ENCODE measurements at places on chromosomes 7 and 10. TPM values are rescaled to one million over a fixed set of nuclear protein-coding genes. Genes with fewer than 3 reads are reported as not detected.

Gene CCDC7
- total RNA-seq, result 8.9 TPM

DNA sequence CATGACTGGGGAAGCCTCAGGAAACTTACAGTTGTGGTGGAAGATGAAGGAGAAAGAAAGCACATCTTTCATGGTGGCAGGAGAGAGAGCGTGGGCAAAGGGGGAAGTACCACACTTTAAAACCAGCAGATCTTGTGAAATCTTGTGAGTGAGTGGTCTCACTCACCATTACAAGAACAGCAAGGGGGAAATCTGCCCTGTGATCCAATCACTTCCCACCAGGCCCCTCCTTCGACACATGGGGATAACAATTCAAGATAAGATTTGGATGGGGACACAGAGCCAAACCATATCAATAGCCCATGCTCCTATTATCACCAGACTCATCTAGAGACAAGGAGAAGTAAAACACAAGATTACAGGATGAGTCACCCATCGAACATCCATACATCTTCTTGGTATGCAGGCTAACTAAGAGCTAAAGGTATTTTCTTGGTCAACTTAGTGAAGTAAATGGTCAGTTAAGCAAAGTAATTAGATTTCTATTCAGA lies 55.3 kb upstream of the YAE1 start:
- peaks cover 20% of the 10 kb centered on the region for H3K4me1 ChIP-seq
- no peak overlapping the region for H3K4me3 ChIP-seq
- H3K27me3 ChIP-seq, result peaks cover 3% of the 10 kb centered on the region
- no peaks in the 10 kb centered on the region for H3K36me3 ChIP-seq
- peak; percentile 45 for DNase-seq
- H3K27ac ChIP-seq, result no peak overlapping the region

GRCh38 chr10:120475844-120476791 lies 19.1 kb downstream of the PLPP4 start:
- no peak for DNase-seq
- H3K27me3 ChIP-seq, result no peaks in the 10 kb centered on the region
- no peaks in the 10 kb centered on the region for H3K4me1 ChIP-seq
- no peak overlapping the region for H3K27ac ChIP-seq

- peak; percentile 91 for DNase-seq
- peak overlapping the region; percentile 98 for H3K27ac ChIP-seq
- peaks cover 3% of the 10 kb centered on the region for H3K36me3 ChIP-seq
- peaks cover 38% of the 10 kb centered on the region for H3K4me1 ChIP-seq
- no peaks in the 10 kb centered on the region for H3K27me3 ChIP-seq
Measured at GRCh38 chr7:27740449-27741086, 606 bp downstream of the TAX1BP1 start.

- no peaks in the 10 kb centered on the region for H3K36me3 ChIP-seq
- no peaks in the 10 kb centered on the region for H3K4me1 ChIP-seq
- H3K27me3 ChIP-seq, result no peaks in the 10 kb centered on the region
- no peak overlapping the region for H3K4me3 ChIP-seq
Measured at GRCh38 chr10:63651864-63652263, 130.7 kb downstream of the REEP3 start.

DNA sequence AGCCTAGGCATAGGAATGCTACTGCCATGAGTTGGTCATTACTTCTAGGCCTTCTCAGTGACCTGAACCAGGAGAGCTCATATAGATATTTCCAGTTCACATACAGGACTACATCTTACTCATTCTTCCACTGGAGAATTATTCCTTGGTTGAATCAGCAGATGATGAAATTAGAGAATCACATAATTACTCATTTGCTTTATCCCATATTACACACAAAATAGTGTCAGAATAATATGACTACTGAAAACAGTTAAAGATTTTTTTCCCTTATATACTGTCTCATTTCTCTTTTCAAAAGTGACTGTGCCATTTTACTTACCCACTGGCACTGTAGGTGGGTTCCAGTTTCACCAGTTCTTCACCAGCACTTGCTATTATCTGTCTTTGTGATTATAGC lies 18.5 kb downstream of the BMS1 start:
- peaks cover 28% of the 10 kb centered on the region for H3K4me1 ChIP-seq
- peak; percentile 27 for DNase-seq

GRCh38 chr10:79380946-79381721 lies 33.9 kb downstream of the PPIF start:
- H3K36me3 ChIP-seq, result no peaks in the 10 kb centered on the region
- H3K27ac ChIP-seq, result no peak overlapping the region
- no peaks in the 10 kb centered on the region for H3K4me1 ChIP-seq
- H3K27me3 ChIP-seq, result no peaks in the 10 kb centered on the region
- no peak for DNase-seq

Data from activated naive CD4-positive, alpha-beta T cell treated with anti-CD3 and anti-CD28 coated beads for 36 hours (primary cell).